ENCODE measurements at places on chromosomes 3 and 15.

DNA sequence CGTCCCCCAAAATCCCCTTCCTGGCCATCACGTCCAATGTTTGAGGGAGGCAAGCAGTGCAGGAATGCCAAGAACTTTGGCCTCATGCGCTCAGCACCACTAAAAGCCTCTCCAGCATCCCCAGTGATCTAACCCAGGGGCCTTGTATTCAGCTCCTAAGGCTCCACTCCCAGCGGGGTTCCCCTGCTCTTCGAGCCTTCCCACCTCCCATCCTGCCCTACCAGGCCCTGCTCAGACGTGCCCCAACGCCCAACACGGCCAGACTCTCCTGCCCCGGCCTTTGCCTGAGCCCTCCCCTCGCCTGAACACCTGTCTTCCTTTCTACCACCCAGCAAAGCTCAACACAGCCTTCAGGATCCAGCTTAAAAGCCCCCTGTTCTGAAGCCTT, 30.5 kb downstream of the PLXND1 start:
- no peak for DNase-seq

- peak; percentile 15 for DNase-seq
Observed at GRCh38 chr3:191634902-191635301, 173.9 kb downstream of the PYDC2 start.

DNA sequence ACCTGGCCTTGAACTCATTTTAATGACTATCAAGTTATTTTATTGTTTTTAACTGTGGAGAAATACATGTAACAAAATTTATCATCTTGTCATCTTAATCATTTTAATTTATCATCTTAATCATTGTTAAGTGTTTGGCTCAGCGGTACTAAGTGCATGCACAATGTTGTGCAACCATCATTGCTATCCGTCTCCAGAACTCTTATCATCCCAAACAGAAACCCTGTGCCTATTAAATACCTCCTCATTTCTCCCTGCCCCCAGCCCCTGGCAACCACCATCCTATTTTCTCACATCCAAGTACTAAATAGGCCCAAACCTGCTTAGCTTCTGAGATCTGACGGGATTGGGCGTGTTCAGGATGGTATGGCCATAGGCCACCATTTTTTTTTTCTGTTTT, 51.5 kb upstream of the UBP1 start:
- DNase-seq = no peak

- DNase-seq = no peak
Observed at GRCh38 chr3:135558150-135558783, 407.3 kb upstream of the PPP2R3A start.

- DNase-seq = no peak
Observed at GRCh38 chr15:32923176-32923575, 205.4 kb downstream of the GREM1 start.

DNA sequence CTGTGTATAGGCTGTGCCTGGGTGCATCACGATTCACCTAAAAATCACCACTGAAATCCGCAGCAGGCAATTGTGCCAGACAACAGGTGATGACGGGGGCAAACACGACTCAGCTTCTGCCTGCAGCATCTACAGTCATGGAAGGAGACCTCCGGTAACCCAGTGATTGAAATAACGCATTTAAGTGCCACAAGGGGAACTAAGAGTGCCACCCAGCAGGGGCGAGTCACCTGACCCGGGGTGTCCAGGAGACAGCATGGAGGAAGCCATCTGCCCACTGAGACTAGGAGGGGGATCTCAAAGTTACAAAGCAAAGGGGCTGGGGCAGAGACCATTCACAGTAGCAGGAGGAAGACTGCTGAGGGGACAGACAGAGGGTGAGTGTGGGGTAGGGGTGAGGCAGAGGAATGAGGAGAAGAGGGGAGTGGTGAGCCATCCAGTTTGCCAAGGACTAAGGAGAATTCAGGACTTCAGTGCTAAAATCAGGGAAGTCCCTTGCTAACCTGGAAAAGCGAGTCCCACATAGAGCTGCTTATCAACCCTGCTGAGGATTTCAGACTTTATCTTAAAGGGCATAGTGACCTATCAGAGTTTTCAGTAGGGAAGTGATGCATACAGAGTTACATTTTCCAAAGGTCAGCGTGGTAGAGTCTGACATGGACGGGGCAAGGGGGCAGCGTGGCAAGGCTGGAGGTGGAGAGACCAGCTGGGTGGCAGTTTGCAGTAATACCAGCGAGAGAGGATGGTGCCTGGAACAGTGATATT, 256.7 kb upstream of the HES1 start:
- no peak for DNase-seq

DNA sequence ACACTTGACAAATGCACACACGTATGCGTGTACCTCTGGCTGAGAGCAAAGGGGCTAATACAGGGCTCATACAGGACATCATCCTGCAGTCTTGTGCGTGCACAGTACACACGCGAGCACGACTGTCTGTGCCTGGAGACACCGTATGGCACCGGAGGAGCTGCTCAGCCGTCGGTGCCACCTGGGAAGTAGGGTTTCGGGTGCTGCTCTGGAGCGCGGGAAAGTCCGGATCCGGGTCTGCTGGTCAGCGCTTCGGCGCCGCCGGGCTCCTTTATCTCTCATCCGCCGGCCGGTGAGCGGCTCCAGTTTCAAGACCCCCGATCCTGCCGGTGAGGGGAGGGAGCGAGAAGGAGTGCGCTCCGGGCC, 9.3 kb downstream of the FOXL2 start:
- no peak for DNase-seq

GRCh38 chr3:194204042-194204987, 68.4 kb downstream of the HES1 start:
- DNase-seq = peak; percentile 57

- peak; percentile 22 for DNase-seq
Observed at GRCh38 chr3:182067423-182067822, 355.7 kb downstream of the SOX2 start.

- no peak for DNase-seq
Observed at GRCh38 chr3:2872884-2873283, 237.3 kb downstream of the IL5RA start.

DNA sequence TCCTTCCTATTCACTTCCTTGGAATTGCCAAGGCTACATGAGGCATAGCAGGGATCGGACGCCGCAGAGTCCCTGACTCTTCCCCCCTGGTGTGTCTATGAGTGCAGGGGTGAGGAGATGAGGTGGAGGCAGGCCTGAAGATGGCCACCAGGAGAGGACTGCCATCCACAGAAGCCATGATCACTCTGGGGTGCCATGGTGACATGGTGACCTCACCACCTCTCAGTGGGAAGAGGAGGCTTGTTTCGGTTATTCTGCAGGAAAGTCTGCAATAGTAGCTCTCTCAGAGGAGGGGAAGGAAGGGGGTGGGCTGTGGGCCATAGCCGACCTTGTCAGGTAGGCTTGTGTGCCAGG, 57.0 kb upstream of the LIMD1 start:
- DNase-seq = no peak

DNA sequence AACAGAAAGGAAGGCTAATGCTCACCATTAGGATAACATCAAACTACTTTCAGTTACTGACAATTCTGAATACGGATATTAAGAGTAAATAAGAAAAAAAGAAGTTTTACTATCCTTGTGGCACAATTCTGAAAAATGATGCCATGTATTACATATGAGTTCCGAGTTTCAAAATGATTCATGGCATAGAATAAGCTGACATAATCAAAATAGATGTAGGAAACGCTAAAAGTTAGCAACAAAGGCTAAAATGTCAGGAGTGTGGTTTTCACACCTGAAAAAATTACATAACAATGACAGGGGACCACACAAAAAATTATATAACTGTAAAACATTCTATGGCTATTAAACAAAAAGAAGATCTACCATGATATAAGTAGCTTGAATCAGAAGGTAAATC, 1131.9 kb downstream of the OTOL1 start:
- DNase-seq = no peak

DNA sequence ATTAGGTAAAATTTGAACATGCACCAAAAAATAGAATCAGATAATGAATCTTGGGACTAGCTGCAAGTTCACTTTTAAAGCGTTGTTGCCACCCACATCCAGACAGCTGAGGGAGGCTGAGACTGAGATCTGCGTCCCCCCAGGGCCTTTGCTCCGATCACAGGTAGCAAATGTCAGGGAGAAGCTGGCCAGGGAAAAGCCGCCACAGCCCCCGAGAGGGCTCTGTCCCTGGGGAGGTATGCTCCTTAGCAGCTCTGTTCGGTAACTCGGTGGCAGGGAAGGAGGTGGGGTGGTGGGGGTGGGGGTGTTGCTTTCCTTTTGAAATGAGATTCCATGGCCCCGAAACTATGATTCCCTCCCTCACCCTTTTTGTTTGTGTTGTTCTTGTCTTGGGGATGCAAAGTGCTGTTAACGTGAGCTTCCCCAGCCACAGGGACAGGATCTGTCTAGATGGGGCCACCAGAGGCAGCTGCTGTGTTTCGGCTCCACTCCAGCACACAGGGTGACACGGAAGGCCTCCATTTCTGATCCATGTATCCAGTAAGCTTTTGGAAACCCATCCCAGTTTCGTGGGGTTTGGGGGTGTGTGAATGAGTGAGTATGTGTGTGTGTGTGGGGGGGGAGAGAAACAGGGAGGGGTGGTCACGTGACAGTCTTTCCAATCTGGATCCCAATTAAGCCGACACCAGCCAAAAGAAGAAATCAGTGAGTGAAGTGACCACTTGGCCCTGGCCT, 1.1 kb upstream of the MINAR1 start:
- DNase-seq = no peak

GRCh38 chr15:101266034-101266433, 11.3 kb downstream of the SELENOS start:
- peak; percentile 71 for DNase-seq

DNA sequence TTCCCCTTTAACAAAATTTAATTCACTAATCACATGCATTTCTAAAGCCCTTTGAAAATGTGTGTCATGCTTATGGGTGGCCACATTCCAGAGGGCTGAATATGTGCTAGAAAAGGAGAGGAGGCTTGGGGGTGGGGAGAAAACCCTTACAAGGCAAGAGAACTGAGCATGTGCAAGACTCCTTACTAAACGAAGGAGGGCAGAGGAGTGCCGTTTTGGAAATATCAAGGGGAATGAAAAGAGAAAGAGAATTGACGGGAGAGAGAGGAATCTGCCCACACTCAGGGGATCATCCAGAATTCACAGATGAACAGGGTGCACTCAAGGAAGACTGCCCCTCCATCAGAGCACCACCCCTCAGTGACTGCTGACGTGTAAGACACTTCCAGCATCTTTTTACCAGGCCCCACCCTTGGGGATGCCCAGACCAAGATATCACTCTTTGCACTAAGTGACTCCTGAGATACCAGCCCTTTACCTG, 37.9 kb upstream of the TSC22D2 start:
- DNase-seq = peak; percentile 97

- no peak for DNase-seq
Observed at GRCh38 chr15:29400701-29401100, 131.1 kb upstream of the NSMCE3 start.

DNA sequence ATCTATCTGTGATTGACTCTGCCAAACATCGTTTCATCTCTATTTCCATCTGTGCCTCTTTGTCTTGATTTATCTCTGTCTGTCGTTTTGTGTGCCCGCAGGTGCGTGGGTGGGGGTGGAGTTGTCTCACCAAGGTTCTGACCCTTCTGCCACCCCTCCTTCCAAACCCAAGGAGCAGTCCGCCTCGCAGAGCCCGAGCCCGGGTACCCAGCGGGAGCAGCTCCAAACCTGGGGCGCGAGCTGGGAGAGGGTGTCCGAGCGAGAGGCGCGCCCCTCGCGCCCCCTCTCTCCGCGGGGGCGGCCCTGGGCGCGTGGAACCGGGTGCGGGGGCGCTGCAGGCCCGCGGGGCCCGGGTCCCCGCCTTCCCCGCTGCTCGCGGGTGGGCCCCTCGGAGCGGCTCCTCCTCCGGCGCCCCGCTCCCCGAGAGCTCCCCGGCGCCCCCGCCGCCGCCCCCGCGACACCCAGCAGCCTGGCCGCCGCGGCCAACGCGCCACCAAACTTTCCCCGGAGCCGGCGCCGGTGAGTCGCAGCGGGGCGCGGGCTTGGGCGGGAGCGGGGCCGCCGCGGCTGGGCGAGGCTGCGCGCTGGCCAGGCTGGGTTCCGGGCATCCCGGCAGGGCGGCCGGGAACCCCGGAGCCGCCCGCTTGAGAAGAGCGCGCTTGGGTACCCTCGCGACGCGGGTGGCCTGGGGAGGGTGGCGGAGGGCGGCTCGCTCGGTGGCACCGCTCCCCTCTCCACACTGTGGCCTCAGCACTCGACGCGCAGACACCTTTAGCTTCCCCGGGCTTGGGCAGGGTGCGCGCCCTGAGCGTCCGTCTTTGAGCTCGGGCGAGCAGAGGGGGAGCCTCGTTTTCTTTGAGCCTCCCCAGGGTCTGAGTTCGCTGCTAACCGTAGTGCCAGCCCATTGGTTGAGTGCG, at the start of gene HRH1:
Gene HRH1 (plus strand): TSS at position 458 of the 917 bp plus-strand sequence. CDS start 104,545 bp downstream, outside the sequence.
- peak; percentile 71 for DNase-seq

- DNase-seq = no peak
Observed at GRCh38 chr3:146164071-146164470, 3.1 kb upstream of the PLOD2 start.

DNA sequence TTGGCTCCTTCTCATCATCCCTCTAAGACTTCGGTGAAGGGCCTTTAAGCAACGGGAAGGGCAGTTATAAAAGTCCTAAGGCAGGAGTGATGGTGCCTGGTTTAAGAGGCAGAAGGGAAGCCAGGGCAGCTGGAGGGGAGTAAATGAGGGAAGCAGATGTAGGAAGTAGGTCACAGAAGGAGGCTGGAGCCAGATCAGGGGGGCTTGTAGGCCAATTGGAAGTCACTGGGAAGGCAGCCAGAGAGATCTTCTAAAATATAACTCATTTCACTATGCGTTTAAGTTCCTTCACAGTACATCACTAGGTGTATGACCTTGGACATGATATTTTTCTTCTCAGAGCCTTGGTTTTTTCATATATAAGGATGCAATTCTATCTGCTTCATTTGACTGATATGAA, 94.7 kb downstream of the MYH15 start:
- no peak for DNase-seq

DNA sequence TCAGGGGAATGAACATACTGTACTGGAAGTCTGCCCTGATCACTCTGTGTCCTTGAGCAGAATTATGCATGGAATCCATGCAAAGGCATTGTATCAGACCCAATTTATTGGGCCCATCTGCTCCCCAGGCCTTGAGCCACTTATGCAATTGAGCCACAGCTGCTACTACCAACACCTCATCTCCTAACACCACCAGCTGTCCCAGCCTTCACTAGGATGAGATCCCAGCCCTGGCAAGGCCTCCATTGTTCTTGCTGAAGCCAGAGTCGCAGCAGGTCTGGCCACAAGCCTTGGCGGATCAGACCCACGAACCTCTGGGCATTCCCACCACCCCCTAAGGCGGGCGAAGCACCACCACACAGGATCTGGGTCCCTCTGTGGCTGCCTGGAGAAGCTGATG, 9.2 kb upstream of the NME9 start:
- no peak for DNase-seq

- no peak for DNase-seq
Observed at GRCh38 chr3:101512396-101512645, 691 bp downstream of the SENP7 start.
